SIG-M5 (cell line): ENCODE measurements at places on chromosomes 7 and 10.

GRCh38 chr7:1536743-1537534 is 6.4 kb downstream of the MAFK start:
- no peak for DNase-seq

DNA sequence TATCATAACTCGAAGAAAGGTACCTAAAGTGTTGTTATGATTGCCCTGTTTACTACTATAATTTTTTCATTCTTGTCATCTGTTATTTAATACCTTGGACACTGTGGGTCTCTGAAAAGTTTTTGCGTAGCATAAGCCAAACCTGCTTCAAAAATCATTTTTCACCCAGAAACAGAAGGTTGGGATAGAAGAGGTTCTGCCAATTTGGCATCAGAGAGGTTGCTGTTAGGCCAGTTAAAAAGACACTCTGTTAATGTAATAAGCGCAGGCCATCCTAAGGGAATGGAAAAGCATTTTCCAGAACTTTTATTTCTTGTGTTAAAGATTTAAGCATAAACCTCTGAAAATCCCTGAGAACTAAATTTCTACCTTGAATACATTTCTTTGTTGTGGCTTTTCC is 212.2 kb downstream of the BMPER start:
- no peak for DNase-seq

DNA sequence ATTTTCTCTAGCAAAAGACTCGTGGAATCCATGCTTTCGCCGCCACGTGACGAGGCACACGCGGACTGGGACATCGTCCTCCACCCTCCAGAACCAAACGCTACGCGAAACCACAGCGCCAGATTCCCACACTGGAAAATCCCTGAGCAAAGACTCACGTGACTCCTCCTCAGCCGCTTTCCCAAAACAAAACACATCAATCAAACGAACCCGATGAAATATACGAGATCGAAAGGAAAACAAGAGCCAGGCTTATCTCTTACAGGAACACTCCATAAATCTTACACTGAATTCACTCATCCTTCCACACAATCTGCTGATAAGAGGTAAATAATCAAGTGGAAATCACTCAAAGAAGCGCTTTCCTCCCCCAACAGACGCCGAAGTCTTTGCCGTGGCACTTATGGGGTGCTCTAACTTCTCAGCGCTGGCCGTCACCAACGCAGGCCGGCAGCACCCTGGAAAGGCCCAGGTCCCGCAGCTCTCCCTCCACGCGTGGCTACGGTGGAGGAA is 23.8 kb downstream of the DIP2C start:
- no peak for DNase-seq

- DNase-seq = no peak
These were observed 386.7 kb downstream of the PHTF2 start for GRCh38 chr7:78185149-78185745.

- no peak for DNase-seq
These were observed 252.9 kb downstream of the SNX13 start for GRCh38 chr7:17687361-17687760.

DNA sequence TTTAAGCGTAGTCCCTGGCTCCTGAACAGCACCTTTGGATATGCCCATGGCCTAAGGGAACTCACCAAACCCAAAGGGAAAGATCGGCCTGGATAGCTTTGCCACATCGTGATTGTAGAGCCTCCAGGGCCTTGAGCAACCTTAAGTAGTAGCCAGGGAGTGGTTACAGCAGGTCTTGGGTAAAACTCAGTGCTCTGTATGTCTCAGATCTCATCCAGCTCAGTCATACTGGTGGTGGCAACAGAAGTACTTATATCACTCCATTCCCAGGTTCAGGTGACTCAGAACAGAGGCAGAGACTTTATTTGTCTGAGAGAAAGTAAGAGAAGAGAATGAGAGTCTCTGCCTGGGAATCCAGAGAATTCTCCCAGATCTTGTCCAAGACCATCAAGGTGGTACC is 39.1 kb upstream of the AASS start:
- DNase-seq = no peak

DNA sequence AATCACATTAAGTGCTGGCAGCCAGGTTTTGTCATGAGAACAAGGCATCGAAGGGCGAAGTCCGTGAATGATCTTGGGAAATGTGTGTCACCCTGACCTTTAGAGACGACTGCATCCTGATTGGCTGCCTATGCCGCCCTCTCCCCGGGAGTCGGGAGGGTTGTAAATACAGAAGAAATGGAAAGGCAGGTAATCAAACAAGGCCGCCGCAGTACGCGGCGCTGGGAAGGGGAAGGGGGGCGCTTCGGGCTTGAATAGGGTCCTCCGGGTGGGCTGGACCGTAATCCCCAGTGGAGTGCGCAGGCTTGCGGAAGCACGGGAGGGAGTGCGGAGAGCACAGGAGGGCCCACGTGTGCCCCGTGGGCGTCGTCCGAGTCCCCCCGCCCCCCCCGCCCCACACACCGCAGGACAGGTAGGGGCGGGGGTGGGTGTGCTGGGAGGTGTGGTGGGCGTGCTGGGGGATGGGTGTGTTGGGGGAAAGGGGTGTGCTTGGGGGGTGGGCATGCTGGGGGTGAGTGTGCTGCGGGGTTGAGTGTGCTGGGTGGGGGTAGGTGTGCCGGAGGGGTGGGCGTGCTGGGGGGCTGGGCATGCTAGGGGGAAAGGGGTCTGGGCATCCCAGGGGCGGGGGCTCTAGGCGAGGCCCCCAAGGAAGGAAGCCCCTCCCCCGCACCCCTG is 169.4 kb downstream of the ARHGAP12 start:
- no peak for DNase-seq

GRCh38 chr10:99604862-99605261 is 15.4 kb downstream of the SLC25A28 start:
- no peak for DNase-seq

DNA sequence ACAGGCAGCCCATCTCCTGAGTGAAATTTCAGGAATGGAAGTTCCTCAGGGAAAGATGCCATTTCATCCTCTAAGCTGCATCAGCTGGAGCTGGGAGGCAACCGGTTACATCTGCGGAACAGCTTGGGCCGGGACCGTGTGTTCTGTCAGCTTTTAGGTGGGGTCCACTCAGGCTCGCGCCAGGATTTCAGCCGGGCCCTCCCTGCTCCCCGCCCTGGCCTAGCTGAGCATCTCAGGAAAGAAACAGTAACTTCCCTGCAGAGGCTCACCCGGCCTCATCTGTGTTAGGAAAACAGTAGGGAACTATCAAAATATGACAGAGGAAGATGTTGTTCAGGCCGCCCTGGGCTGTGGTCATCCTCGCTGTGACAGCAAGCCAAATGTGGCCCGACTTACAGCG is 110.4 kb downstream of the TRIL start:
- DNase-seq = no peak

DNA sequence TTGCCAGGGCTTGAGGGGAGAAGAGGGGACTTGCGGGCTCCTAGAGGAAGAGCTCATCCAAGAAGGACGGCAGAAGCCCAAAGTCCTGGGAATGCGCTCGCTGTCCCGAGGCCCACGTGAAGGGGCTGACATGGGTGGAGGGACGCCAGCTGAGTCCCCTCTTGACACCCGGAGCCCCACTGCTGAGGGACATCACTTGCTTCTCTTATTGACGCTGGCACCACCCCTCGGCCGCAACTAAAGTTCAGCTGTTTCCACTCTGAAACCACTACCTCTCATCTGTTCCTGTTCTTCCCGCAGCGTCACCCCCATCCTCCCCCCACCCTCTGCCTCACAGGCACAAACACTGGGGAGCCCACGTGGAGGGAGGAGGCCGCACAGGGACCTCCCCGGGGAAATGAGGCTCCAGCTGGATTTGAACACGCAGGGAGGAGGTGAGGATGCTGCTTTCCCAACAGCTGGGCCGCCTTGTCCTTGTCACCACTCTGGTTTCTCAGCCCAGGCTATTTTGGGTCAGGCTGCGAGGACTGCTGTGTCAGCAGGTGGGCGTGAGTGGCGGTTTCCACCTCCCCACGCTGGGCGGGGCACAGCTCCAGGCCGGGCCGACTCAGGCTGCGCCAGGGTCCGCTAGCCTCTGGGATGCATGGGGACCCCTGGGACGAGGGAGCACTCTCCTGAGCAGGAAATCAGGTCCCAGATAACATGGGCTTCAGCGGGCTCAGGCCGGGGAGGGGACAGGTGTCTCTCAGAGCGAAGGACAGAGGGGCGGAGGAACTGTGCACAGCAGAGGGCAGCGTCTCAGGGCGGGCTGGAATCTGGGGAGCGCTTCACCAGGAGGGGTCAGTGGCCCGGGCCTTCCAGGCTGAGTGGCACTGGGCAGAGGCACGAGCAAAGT is 156.3 kb downstream of the ZNF248 start:
- no peak for DNase-seq

DNA sequence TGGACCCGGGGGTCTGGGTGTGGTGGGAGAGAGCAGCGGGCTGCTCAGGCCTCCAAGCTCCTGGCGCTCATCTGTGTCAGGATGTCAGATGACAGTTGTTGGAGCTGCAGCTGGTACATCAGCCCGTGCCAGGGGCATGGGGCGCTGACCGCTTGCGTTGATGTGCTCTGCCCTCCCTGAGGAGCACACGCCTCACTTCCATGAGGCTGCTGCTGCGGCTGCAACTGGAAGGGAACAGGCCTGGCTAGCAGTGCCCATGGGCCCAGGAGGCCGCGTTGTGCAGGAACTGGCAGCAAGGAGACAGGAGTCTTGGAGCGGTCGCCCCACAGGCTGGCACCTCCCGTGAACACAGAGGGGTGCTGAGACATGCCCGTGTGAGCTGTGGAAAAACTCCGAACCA is 361.3 kb upstream of the MKI67 start:
- no peak for DNase-seq

DNA sequence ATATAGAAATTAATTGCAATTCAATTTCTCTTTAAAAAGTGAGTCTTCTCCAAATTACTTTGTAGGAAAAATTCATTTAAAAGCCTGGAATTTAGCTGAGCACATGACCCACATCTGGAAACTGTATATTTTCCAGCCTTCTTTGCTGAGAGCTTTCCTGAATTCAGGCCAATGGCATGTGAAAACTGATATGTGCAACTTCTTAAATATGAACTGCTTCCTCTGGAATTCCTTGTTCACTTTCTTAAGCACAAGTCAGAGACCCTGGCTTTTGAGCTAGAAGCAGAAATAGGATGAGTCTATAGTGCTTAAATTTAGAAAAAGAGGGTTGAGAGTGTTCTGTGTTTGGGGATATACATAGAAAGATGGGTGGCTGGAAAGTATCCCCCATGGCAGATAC is 365.1 kb upstream of the MTPN start:
- no peak for DNase-seq

DNA sequence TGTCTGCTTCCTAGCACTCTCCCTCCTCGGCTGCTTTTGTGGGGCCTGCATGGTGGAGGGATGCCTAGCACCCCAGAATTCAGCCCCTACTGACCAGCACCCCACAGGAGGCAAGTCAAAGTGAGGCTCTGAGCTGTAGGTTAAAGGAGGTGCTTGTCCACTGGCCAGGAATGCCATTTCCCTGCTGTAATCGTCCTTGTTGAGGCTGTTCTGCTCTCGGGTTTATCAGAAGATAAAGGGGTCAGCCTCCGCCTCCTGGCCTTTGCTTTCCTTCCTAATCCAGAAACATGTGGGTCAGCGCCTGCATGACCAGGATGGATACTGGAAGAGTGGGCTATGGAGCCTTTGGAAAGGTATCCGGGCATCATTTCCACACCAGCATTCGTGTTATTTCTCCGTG is 98.9 kb downstream of the MKI67 start:
- DNase-seq = no peak

DNA sequence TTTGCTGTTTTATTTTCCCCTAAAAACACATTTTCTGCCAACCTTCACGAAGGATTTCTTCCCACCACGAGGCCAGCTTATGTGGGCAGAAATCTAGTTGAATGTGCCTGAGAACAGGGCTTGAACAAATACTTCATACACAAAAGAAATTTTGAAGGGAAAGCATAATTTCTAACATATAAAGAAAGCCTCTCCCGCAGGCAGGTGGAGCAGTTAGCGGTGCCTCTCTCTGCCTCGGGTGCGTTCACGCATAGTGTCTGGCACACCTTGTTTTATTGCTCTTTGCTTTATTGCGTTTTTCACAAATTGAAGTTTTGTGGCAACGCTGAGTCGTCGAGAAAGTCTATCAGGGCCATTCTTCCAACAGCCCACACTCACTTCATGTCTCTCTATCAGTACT is 7.0 kb upstream of the CSGALNACT2 start:
- DNase-seq = no peak
